ENCODE measurements at places on chromosomes 2 and 18.

- DNase-seq = no peak
Observed at GRCh38 chr2:197274349-197274748, 36.2 kb downstream of the ANKRD44 start.

DNA sequence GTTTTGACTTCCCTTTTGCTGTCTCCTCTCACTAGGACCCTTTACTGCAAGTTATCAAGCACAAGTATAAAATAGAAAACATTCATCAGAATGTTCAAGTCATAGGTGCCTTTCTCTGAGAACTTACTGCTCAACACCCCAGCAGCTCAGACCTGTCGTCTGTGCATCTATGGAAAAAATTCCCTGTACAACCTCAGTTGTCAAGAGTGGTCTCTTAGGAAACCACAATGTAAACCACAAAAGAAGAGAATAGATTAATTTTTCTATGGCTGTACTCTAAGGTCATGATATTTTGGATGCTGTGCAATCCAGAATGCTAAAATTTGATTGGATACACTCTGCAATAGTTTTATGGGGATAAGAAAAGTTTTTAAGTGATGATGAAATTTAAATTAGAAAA, 84.1 kb downstream of the RBMS1 start:
- DNase-seq = no peak

DNA sequence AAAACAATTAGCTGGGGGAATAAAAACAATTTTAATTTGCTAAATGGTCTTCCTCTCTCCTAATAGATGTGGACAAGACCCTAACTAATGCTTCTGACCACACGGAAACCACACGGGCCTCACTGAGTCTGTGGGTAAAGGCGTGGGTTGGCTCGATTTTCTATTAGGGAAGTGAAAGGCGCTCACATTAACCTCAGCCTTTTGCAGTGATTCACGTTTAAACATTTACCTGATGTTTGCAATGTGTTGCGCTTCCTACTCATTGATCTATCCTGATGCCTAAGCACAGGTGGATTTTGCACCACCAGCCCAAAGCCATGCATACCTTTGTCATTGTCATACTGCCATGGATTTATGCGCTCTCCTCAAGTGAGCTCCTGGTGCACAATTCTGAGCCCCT, 35.6 kb upstream of the NRP2 start:
- DNase-seq = no peak

- no peak for DNase-seq
Observed at GRCh38 chr2:15874854-15875804, 65.2 kb upstream of the MYCN start.

DNA sequence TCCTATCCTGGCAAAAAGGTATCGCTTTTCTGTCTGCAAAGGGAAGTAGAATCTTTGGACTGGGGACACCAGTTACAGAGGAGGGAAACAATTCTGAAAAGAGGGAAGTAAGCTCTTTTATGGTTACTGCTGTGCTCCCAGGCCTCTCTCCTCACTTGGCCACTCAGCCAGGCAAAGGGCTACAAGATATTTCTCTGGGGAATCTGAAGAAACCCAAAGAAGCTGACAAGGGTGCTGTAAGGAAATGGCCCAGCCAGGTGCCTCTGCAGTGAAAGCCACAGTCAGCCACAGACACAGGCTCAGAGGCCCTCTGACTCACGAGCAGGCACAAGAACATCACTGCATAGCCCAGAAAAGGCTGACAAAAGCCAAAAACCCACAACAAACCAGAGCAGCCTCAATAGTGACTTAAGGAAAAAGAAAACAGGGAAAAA, 5.8 kb downstream of the HDLBP start:
- DNase-seq = peak; percentile 47

DNA sequence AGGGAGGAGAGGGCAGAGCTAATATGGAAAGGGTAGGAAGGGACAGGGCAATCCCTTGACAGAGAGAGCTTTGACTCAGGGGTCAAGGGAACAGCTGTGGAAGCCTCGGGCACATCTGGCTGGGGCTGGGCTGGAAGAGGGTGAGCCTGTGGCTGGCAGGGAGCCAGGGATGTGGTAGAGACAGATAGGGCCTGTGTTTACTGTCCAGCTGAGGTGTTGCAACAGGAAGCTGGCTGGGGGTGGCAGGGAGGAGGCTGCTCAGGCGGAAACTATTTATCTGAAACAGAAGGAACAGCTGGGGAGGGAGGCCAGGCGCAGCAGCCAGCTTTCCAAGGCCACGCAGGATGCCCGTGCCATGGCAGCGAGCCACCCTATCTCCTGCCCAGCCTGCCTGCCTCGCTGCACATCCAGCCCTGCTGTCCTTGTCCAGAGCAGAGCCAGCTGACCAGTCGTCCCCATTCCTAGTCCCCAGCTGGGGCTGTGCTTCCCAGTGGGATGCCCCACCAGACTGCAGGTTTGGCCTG, 264.7 kb downstream of the CYP26B1 start:
- DNase-seq = no peak

- no peak for DNase-seq
Observed at GRCh38 chr2:168948621-168949212, 47.6 kb downstream of the G6PC2 start.

- DNase-seq = no peak
Observed at GRCh38 chr2:9189901-9190300, 16.7 kb upstream of the ASAP2 start.

GRCh38 chr2:52571380-52572347, 1195.9 kb upstream of the CHAC2 start:
- no peak for DNase-seq

- DNase-seq = no peak
Observed at GRCh38 chr2:204060841-204061240, 124.3 kb downstream of the ICOS start.

DNA sequence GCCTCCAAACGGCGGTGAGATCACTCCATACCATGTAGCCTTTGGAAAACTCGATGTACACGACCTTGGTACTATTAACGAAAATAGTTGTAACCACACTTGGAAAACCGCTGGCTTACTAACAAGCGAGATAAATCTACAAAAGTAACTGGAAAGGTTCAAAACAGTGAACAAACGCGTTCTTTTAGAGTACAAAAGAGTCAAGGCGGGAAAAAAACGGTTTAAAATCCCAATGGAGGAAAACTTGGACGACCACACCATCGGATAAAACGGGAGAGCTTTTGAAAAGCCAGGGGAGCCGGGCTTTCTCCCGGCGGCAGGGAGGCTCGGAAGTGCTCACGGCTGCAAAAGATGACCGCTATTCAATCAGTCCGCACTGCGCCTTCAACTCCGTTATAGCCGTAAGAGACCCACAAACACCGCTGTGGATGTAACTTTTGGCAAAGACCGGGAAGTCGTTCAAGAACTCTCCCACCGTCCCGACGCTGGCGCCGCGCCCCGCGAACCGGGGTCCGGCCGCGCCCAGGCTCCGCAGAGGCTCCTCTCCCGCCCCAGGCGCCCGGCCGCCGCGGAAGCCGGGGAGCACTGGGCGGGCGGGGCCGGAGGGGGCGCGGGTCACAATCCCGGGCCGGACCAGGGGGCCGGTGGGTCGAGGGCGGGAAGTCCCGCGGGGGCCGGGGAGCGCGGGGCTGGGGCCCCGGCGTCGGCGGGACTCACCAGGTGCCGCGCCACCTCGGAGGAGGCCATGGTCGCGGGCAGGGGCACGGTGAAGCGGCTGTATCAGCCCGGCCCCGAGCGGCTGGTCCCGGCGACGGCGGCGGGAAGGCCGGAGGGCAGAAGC, 465 bp downstream of the SEPTIN10 start:
- DNase-seq = no peak

DNA sequence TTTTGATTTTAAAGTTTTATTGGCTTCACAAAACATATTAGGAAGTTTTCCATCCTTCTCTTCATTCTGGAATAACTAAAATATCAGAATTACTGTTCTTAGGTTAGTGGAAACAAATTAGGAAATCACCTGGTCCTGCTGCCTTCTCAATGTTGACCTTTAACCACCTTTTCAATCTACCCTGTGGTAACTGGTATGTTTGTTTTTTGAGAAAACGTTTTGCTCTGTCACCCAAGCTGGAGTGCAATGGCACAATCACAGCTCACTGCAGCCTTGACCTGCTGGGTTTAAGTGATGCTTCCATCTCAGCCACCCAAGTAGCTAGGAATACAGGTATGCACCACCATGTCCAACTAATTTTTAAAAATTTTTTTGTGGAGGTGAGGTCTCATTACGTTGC, 28.4 kb downstream of the ACYP2 start:
- DNase-seq = no peak

DNA sequence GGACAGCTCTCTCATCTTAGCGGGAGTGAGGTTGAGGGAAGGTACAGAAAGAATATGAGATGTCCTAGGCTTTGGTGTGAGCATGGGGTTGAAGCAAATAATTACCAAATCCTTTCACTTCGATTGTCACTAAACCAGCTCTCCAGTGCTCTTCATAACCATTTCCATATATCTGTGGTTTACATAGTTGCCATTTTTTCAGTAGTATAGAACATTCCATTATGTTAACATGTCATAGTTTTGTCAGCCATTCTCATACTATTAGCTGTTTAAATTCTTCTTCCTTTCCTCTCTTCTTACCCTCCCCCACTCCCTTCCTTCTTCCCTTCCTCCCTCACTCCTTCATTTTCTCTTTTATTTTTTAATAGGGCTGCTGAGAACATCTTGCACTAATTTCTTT, 205.9 kb downstream of the BABAM2 start:
- DNase-seq = no peak

DNA sequence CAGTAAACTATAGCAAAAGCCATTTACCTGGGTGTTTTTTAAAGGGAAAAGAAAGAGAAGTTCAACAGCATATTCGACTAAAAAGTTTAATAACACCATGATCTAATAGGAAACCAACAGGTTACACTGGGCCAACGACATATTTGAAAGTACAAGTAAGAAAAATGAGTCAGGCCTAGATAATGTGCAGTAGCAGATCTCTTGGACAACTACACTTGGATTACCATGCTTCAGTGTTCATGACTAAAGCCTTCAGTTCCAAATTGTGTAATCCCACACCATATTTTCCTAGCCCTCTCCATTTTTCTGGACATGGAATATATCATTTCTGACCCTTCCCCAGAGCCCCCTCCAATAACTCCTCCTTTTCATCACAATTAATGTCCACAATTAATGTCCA, 39.1 kb upstream of the FIGN start:
- no peak for DNase-seq

- DNase-seq = no peak
Observed at GRCh38 chr2:239962890-239963591, 62.1 kb downstream of the NDUFA10 start.

GRCh38 chr2:72893594-72894319, 6.5 kb downstream of the SPR start:
- DNase-seq = no peak

DNA sequence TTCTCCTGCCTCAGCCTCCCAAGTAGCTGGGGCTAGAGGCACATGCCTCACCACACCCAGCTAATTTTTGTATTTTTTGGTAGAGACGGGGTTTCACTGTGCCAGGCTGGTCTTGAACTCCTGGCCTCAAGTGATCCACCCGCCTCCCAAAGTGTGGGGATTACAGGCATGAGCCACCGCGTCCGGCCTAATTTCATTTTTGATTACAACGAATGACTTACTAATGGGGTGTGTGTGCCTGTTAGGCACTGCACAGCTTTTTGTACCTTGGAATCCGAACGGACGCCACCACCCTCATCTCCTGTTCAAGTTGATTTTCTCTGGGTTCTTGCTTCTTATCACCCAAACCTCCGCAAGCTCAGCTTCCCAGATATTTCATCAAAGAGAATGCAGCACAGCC, 17.2 kb downstream of the PTMA start:
- no peak for DNase-seq

GRCh38 chr2:174442546-174443510, 44.0 kb downstream of the GPR155 start:
- DNase-seq = no peak

GRCh38 chr2:12302140-12302539, 414.6 kb upstream of the TRIB2 start:
- no peak for DNase-seq

DNA sequence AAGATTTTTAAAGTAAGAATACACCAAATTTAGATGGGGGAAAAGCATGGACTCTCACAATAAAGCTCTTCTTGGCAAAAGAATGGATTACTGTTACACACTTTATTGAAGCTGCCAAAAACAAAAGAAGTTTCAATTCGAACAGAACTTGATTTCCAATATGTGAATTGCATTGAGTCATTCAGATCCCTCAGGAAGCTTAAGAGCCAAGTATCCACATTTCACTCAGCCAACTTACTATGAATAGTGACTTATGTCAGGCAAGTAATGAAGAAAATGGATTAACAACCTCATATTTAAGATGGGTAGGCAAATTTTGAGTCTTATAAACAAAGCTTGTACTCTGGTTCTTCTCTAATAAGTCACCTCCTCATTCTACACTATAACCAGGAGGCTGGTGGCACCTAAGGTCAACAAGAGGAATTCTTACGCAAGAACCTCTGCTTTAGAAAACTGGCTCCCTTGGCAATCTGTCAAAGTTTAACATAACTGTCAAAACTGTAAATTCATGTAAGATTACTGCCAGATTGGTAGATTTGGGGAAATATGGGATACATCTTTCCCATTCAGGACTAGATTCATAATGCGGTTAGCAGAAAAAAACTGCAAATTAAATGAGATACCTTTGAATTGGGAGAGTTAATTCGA, 6.0 kb downstream of the HADHA start:
- DNase-seq = no peak

DNA sequence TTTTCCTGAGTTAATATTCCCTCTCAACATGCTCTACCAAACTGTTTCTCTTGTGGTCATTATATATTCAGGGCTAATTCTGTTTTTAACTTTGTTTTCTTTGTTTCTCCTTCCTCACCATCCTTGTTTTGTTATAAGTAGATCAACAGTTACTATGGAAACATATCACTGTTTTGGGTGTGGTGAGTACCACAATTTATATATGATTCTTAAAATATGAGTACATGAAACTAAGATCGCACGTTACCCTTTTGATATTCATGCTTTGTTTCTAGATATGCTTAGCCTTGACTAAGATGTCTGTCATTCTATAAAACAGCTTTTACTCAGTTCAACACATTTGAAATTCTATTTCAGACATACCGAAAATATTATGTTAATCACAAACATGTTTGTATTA, 232.3 kb upstream of the ITGA4 start:
- no peak for DNase-seq

DNA sequence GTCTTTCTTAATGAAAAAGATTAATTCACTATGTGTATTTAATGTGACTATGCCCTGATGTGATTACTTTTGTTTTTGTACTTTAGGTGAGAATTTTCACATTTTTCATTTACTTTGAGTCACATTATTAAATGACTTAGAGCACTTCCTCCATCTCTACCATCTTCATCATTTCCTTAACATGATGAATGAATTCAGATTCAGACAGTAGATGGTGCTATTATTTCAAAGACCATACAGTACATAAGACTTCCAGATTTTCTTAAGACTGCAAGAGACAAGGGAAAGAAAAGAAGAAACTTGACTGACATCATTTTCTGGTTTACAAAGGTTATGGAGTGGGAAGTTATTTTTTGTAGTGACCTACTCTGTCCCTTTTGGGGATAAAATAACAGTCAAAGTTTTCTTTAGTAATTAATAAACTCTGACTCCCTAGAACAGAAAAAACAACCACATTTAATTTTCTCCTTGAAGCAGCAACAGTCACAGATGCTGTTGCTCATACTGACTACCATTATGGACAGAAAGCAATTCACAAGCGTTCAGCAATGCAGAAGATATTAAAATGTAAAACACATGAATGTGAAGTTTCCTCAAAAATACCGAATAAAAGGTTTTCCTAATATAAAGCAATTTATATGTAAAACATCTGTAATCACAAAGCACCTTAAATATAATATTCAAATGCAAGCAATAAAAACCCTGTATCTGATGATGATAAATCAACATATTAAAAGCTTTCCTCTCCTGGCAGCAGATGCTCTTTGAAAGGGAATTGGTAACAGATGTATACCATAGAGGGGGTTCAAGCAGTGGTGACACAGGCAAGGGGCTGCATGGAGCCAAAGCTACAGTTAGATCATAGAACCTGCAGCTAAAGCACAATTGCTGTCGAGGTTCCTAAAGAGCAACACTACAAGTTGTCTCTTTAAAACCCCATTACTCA, 1010.9 kb upstream of the NXPH2 start:
- no peak for DNase-seq
